Peyer's patch (tissue), 4 donors: ENCODE measurements at places on chromosomes 7 and 10.
A peak's percentile ranks its signal among the peaks of the same experiment; 100 is the strongest.

DNA sequence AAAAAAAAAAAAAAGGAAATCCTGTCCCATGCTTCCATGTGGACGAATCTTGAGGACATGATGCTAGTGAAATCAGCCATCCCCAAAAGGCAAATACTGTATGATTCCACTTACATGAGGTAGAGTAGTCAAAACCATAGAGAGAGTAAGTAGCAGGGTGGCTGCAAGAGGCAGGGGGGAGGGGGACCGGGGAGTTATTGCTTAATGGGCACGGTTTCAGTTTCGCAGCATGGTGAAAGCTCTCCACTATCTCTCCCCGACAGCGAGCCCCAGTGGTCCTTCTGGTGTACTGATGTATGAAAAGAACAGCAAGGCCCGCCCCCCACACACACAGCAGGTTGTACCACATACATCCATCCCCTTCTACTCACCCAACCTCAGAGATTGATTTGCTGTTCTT, 32.8 kb downstream of the NOD1 start:
- DNase-seq: peak; percentile 93

- no peak for DNase-seq
These were observed 87.1 kb downstream of the NRP1 start for GRCh38 chr10:33247221-33247922.

DNA sequence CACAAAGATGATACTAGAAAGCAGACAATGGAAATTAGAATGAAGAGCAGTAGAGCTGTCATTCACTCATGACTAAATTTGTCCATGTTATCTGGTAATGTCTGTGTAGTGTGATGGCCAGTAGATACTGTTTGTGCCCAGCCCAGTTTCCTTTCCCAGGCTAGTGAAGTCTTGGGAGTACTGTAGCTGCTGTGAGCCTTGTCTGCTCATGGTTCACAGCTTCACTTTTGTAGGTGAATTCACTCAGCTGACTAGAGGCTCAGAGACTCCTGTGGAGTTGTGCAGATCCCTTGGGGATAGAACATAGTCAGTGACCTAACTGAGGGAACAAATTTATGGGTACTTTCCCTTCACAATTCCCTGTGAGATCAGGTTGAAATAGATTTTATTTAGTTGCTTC, 572.5 kb downstream of the ARL4A start:
- no peak for DNase-seq

GRCh38 chr10:72783410-72783833, 91.5 kb downstream of the MCU start:
- no peak for DNase-seq

DNA sequence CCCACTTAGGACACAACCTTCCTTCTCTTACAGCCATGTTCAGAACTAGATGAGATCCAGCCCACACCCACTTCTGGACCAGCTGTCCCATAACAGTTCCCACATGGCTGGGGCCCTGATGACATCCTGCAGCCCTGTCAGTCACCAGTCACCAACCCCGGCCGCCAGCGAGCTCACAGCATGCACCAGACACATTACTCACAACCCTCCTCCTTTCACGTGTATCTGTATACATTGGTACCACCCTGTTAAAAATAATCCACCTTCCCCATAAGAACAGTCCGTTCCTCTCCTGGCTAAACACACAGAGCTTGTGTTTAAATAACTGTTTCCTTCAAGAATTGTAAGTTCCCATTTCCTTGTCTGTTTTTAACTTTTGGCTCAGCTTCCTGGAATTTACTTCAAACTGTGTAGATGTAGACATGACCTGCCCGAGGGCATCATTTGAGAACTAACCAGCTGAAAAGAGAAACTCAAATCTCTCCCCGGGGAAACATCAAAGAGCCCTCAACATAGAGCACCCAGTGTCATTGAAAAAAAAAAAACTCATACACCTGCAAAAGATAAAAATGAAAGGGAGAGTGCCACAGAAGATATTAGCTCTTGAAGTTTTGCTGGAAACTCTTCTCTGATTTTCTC, 26.0 kb upstream of the PRLHR start:
- no peak for DNase-seq

DNA sequence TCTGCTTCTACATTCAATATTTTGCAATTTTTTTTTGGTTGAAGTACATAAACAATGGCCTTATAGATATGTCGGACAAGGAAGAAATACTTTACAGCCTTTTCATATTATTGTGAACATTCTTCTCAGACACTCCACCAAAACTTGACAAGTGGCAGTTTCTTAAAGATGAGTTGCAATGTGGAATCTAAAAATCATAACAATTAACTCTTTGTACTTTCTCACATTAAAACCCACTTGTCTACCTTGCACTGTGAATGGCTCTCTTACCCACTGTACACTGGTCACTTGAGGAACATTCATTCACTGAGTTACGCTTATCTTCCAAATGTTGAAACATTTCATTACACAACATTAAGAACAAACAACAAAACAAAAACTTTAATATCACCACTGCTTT, 44.2 kb downstream of the ARHGAP12 start:
- DNase-seq: no peak

DNA sequence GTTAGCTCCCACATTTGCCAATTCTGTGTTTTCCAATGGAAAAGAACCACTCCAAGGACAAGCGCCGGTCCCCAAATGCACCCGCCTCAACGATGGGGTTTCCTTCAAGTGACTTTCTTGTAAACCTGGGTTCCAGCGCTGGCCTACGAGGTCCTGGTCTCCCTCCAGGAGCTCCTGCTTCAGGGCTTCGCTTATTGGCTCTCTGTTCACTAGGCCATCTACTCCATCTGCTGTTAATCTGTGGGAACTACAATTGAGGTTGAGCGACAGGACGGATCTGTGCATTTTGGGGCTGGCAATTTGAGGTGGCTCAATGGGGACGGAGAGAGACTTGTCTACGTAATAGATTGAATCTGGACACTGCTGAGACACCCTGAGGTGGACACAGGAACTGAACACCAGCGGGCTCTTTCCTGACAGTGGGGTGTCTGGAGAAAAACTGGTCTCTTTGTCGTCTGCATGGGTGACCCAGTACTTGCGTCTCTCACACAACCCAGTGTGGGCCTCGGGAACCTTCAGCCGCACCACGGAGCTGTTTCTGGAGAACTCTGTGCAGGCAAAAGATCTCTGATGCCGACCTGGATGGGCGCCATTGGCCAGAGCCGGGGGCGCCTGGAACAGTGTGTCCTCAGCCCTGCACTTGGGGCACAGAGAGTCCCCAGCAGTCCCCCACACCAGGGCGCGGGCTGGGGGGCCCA, 115.9 kb upstream of the ADAM12 start:
- no peak for DNase-seq

DNA sequence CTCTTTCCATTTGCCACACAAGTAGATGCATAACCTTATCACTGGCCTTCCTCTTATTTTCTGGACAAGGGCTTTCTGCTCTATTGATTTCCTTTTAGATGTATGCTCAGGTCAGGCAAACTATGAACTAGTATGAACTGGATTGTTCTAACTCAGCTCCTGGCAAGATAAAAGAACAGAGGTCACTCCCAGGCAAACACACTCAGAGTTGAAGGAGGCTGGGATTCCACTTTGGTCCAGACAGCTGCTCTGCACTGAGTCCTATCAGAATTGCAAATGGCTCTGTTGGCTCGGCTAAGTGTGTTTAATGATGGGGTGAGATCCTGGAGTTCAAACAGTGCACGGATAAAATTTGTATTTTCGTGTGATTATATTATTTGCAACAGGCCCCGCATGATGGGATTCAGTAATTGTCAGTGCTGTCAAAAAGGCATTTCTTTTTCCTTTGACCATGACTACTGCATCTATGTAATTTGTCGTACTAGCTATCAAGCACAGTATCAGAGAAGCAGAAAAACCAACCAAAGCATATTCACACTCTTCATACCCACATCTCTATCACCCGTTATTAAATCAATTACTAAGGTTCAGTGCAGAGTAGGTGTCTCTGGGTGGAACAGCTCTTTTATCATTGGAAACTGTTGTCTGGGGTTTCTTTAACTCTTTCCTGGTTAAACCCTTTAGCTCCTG, 288.1 kb upstream of the PRKCQ start:
- no peak for DNase-seq

DNA sequence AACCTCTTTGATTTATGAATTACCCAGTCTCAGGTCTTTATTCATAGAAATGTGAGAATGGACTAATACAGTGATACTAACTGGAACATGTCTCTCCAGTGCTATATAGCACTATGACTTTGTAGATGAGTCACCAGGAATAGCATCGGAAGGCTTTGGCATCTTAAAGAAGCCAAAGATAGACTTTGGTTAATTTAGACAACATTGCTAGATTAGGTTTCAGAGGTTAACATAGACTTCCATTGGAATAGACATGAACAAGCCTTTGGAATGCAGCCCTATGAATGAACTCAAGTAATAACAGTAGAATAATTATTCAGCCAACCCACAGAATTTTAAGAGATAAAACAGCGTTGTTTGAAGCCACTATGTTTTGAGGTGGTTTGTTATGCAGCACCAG, 169.2 kb downstream of the HGF start:
- no peak for DNase-seq

DNA sequence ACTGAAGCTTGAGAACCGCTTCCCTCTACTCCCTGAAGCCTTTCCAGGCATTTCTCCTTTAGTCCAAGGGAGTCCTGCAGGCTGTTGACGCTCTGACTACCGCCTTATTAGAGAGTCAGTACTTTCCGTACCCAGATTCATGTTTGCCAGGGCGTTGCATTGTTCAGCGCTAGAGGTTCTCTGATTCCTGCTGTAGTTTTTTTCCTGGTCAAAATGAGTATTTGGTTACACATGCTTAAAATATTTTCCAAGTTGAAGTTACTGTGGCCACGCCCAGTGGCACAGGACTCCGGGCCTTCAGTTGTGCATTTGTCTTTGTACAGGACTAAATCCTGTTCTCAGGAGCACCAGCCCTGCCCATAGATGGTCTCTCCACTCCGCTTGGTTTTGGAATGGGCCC, 7.9 kb downstream of the MTURN start:
- DNase-seq: no peak

GRCh38 chr7:101729241-101729883, 88.1 kb upstream of the CUX1 start:
- peak; percentile 93 for DNase-seq

DNA sequence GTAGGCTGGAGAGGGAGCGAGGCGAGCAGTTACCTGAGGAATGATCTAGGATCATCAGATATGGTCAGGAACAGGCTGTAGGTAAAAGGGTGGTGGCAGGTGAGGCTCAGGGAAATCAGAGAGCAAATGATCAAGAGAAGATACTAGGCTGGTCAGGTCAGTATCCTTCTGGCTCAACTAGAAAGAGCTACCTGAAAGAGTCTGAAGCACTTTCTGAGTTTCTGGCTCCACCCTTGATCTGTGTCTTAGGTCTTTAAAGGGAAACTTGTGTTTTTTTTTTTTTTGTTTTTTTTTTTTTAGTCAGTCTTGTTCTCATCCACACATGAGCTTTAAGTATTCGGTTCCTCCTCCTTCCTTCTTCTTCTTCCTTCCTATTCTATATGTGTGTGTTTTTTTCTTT, 10.5 kb downstream of the ADAM22 start:
- no peak for DNase-seq

- DNase-seq: no peak
These were observed 149.4 kb upstream of the CHST15 start for GRCh38 chr10:124242791-124243190.

GRCh38 chr7:94394437-94395140, at the start of gene COL1A2:
Gene COL1A2 (plus strand): TSS chr7:94394895. CDS start chr7:94395032, 137 bp downstream.
- DNase-seq: peak; percentile 25

DNA sequence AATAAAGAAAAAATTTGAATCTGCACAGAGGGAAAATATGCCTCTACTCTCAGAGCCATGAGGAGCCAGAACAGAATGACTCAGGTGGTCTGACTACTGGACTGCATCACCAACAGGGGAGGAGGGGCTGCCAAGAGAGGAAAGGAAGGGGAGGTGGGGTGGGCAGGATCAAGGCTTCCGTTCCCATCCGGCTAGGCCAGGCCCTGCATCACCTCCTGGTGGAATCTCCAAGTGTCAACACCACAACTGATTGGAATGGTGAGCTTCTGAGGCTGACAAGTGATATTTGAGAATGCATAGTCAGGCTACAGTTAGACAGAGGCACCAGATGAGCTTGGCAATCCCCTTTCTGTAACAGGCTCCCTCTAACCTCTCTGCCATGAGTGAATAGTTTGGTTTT, 10.4 kb upstream of the GPR26 start:
- DNase-seq: no peak

- DNase-seq: no peak
These were observed 363.9 kb downstream of the MALRD1 start for GRCh38 chr10:19412531-19412930.

DNA sequence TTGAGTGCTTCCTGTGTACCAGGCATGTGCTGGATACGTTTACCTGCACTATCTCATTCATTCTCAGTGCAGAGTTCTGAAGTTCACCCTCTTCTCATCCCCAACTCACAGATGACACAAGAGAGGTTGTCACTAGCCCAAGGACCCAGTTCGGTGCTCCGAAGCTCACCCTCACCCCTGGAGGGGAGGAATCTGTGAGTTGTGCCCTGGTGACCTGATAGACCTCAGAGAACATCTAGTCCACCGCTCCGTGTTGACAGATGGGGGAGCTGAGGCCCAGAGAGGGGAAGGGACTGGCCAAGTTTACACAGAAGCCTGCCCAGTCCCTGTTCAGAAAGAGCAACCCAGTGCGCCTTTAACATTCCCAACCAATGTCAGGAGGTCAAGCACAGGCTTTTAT, 44.8 kb upstream of the EMX2 start:
- DNase-seq: peak; percentile 21

DNA sequence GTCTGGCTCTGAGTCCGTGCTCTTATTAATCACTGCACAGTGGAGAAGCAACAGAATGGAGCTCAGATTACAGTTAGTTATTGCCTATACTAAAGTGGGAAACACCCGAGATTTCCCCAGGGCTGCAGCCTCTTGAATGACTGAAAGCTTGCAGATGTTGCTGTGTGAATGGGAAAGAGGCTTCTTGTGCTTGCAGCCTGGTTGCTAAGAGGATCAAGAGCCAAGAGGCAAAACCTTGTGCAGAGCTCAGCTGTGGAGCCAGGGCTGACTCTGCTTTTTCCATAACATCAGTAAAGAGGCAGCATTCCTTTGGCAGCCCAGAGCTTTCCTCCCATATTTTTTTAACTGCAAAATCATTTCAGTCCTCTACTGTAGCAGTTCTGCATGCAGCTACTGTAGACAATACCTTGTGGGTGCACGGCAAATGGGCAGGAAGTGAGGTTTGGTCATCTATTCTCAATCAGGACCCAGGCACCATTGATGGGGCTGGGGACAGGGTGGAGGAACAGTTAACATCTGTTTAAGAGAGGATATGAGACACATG, 86.5 kb downstream of the RALA start:
- no peak for DNase-seq

- no peak for DNase-seq
These were observed 508.5 kb upstream of the ZMIZ1 start for GRCh38 chr10:78560341-78560688.
